Activated naive CD4-positive, alpha-beta T cell (primary cell): ENCODE measurements at places on chromosomes 3 and 15.

DNA sequence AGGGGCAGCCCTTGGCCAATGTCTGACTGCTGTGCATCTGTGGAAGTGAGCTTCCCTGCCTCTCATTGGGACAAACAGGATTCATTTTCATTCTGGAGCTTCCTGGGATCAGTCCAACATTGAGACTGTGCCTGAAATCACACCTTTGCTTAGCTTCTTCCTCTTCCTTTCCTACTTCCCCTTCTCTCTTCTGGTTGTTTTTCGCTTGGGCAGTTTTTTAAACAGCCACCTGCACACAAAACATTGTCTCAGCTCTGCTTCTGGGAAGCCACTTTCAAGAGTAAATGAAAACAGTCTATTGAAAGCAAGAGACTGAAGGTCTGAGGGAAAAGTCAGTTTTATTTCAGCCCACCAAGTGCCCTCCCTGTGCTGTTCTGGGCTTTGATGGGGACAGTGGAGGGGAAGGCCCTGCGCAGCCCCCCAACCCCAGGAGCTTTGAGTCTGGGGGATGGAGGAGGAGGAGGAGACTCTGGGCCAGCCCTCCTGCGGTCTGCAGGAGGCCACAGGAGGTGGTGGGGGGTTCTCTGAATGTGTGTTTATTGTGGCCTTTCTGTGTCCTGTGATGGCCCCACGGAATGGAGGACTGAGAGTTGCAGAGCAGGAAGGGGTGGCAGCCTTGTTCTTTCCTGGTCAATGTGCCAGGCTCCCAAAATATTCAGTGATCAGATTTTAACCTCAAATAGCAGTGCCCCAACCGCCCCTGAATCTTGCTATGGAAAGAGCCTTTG, 7.8 kb upstream of the ISLR2 start:
- DNase-seq = no peak

- no peak for DNase-seq
Measured at GRCh38 chr15:72758182-72758581, 25.4 kb downstream of the ADPGK start.

DNA sequence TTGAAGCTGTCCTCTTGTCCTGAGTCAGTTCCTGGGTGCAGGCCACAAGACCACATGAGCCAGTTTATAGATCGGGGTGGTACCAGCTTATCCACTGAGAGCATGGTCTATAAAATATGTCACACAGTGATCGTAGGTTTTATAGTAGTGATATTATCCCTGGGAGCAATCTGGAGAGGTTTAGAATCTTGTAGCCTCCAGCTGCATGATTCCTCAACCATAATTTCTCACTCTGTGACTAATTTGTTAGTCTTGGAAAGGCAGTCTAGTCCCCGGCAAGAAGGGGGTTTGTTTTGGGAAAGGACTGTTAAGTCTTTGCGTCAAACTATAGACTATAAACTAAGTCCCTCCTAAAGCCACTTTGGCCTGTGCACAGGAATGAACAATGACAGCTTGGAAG, 693.0 kb upstream of the CADM2 start:
- no peak for DNase-seq

- no peak for DNase-seq
Measured at GRCh38 chr15:69979262-69979661, 118.5 kb downstream of the TLE3 start.

GRCh38 chr15:31442699-31443111, 116.1 kb downstream of the KLF13 start:
- DNase-seq = no peak

- no peak for DNase-seq
Measured at GRCh38 chr3:132840201-132840700, 118.0 kb upstream of the NPHP3 start.

DNA sequence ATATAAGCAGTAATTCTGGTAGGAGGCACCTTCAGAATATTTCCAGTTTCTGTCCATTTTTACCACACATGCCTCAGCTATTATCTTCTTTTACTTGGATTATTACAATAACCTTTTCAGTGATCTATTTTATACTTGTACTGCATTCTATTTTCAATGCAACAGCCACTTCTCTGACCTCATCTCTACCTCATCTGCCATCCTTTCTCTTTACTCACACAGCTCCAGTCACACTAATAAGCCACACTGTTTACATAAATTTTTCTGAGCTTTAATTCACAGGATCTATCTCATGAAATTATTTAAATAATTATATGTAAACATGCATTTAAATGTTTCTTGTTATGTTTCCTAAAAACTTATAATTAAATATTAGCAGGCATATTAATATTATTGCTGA, 47.3 kb upstream of the BCHE start:
- DNase-seq = no peak

DNA sequence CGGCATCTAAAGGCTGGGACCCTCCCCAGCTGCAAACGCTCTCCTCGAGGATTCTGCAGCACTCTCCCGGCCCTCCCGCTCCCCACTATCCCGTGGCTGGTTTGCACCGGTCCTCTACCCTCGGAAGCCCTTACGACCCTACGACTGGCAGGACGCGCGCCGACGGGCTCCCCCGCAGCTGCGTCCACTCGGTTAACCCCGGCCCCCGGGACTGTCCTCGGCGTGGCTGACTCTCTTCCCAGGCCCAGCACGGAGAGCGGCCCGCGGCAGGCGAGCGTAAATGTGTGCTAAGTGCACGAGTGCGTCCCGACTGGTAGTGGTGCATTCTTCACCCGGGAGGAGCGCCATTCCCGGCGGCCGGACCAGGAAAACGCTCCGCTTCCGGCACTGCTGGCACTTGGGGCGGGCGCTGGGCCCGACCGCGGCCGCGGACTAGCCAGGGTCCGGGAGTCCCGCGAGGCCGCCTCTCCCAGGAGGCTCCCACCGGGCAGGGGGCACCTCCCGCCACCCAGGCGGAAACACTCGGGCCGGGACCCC, 508 bp downstream of the GORASP1 start:
- no peak for DNase-seq

DNA sequence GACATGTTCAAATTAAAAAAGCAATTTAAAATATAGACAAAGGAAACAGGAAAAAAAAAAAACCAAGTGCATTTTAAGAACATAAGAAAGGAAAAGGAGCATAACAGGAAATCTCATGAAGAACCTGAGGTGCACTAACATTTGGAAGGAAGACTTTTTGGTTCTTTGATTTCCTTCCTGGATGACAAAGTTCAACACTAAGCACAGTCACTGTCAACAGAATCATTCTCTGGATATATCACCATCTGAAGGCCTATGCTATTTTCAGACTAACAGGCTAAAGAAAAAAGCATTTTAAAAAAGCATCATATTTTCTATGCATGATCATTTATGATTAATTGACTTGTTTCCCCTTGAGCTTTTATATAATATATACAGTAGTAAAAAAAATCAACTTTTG, 349.6 kb downstream of the PLCL2 start:
- DNase-seq = no peak

GRCh38 chr15:69463182-69463756, 10.7 kb downstream of the RPLP1 start:
- no peak for DNase-seq

DNA sequence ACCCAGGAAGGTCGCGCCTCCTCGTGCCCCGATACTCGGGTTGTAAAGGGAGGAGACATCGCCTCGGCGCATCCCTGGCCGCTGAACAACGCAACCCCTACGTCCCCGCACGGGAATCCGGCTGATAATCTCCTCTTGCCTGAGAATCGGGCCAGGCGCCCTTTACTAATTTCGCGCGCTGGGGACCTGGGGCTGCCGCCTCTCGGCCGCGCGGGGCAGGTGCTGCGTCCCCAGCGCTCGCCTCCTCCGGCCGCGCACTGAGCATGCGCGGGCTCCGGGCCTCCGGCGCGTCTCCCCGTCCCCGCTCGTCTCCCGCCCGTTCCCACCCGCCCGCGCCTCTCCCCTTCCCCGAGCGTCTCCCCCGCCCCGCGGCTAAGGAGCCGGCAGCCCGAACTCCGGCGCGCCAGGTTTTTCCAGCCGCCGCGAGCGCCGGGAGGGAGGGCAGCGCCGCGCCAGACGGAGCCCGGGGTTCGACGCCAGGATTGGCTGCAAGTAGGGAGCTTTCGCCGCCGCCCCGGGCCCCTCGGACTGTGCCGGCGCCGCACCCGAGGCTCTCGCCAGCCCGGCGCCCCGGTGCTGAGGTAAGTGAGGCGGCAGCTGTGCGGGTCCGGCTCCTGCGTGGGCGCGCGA, at the start of gene CNTN4:
TSS of gene CNTN4 (plus strand) at position 469 of the 630 bp plus-strand sequence.
- DNase-seq = no peak

- DNase-seq = no peak
Measured at GRCh38 chr3:80157546-80157945, 389.7 kb upstream of the ROBO1 start.

DNA sequence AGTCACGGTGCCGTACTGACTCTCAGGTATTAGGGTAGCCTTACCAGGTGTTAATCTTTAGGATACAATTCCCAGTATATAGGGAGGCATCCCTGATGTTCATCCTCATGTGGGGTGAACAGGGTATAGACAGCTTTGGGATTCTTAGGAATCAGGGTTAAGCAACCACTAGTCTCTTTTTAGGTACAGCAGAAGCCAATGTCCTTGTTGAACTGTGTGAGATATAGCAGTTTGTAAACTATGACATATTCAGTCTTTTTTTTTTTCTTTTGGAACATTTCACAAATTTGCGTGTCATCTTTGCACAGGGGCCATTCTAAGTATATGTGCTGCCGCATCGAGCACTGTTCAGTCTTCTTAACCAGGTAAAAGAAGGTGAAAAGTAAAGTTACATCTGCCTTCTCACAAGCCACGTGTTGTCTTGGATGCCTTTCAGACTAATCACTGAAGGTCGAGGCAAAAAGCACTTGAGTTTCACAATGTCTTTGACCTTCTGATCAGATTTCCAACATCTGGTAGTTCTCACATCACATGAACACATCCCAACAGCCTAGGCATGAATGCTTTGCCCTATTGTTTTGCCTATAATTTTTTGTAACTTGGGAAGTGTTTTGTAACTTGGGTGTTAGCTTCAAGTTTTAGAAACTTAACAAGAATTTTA, 17.2 kb downstream of the TSEN2 start:
- DNase-seq = no peak

DNA sequence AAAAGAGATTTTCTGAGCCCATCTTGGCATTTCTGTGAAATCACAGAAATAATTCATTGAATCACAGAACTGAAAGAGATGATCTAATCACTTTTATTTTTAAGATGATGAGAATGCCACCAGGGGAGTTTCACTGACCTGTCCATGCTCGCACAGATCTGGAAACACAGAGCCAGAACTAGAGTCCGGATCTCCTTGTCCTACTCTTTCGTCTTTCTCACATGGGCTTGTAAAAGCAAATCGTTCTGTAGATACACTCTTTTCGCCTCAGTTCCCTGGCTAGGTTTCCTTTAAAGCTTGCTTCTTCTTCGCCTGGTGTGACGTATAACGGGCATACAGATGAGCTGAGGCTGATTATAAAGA, 122.5 kb upstream of the SPRED1 start:
- DNase-seq = no peak

GRCh38 chr3:61601831-61602230, 40.5 kb downstream of the PTPRG start:
- no peak for DNase-seq

DNA sequence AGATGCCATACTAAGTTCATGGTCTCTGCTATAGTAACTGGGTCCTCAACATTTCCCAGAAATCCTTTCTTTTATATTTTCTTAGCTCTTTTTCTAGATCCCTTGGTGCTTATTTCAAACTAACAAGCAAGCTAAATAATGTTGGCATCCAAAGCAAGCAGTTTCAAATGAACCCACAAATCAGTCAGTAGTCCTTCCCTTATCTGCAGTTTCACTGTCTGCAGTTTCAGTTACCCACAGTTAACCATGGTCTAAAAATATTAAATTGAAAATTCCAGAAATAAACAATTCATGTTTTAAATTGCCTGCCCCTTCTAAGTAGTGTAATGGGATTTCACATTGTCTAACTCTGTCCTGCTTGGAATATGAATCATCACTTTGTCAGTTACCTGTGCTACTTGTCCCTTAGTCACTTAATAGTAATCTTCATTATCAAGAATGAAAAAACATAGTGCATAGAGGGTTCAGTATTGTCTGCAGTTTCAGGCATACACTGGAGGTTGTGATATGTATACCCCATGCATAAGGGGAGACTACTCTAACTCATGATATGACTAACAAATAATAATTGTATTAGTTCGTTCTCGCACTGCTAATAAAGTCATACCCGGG, 633.7 kb downstream of the MECOM start:
- no peak for DNase-seq
